ENCODE measurements at places on chromosomes 4 and X.

- DNase-seq, result no peak
Measured at GRCh38 chr4:22999419-22999818, 306.7 kb downstream of the GBA3 start.

DNA sequence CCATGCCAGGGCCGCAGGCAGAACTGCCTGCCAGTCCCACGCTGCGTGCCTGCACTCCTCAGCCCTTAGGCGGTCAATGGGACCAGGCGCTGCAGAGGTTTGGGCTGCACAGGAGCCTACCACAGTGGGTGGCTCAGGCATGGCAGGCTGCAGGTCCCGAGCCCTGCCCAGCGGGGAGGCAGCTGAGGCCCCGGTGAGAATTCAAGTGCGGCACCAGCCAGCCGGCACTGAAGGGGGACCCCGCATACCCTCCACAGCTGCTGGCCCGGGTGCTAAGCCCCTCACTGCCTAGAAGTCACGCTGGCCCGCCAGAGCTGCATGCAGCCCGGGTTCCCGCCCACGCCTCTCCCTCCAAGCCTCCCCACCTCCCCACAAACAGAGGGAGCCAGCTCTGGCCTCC, 302.5 kb upstream of the UGT8 start:
- no peak for DNase-seq

DNA sequence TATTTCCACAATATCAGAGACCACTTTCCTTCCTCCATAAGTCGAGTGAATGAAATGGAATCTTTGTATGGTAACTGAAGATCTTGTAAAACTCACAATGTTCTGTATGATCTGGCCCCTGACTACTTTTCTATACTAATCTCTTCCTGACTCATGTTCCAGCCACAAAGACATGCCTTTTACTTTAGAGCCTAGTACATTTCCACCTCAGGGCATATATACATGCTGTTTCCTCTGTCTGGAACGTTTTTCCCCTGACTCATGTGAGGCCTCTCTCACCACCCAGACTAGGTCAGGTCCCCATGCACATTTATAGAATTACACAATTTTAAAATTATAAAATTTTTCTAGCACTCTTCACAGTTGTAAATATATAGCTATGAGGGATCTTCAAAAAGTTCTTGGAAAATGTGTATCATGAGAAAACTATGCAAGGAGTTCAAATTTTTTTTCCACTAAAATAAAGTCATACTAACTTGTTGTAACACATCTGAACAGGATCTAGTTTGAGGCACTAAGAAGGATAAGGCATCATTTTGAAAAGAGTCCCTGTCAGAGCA, 208.8 kb downstream of the SH2D1A start:
- peak; percentile 50 for DNase-seq

- DNase-seq, result no peak
Measured at GRCh38 chr4:140186651-140187315, 32.8 kb upstream of the MAML3 start.

GRCh38 chrX:143472347-143472938, 44.8 kb downstream of the SPANXN3 start:
- DNase-seq, result no peak

DNA sequence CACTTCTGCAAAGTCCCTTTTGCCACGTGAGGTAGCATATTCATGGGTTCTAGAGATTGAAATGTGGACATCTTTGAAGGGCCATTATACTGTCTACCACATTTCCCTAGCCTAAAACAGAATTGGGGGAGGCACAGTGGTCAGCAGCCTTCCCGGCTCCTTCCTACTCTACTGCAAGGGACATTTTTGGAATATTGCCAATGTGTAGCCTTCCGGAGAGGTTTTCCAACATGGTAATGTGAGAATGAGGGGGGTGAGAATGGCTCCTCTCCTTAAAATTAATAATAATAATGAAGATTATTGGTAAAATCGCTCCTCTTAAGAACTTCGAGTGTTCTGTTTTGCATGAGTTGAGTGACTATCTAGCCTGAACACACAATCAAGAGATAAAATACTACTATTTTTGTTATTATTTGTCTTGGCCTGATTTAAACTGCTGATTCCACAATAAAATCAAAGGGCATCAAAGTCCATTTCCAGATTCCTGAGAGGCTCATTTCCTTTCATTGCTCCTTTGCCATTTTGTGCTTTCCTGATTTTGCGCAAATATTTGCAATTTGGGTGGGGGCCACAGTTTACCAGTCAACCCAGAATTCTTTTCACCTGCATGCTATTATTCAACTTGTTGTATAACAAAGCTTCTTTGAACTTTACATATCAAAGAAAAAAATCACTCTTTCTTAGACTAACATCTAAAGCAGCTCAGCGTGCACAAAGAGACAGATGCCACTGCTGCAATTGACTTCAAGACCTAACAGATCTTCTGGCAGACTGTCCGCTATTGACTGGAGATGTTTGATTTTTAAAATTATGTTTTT, 27.0 kb upstream of the TSPAN5 start:
- no peak for DNase-seq

GRCh38 chr4:23931489-23931830, 41.6 kb upstream of the PPARGC1A start:
- no peak for DNase-seq

DNA sequence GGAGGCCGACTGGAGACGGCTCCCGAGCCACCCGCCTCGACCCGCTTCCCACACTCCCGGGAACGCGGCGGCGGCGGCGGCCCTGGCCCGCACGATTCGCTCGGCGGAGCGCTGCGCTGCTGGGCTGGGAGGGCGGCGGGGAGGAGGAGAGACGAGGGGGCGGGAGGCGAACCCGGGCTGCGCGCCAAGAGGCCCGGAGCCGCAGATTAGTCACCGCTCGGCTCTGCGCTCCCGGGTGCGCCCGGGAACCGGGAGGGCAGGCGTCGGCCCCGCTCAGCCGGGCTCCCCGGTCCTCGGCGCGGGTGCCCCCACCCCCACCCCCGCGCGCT, 11.2 kb upstream of the BCOR start:
- DNase-seq, result peak; percentile 44

GRCh38 chr4:184193556-184194525, 23.8 kb downstream of the ENPP6 start:
- no peak for DNase-seq

DNA sequence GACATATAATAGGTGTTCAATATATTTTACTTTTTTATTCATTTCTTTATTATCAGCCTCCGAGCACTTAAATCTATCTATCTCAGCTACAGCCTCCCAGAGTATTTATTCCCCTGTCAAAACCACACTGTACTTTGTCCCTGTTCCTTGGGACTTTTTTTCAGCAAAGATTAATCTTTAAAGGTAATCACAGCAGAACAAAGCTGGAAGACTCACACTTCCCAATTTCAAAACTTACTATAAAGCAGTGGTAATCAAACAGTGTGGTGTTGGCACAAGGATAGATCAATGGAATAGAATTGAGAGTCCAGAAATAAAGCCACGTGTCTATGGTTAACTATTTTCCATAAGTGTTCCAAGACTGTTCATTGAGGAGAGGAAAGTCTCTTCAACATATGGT, 59.7 kb downstream of the KLHL13 start:
- no peak for DNase-seq

- DNase-seq, result no peak
Measured at GRCh38 chr4:38582445-38582844, 81.6 kb upstream of the KLF3 start.

- DNase-seq, result no peak
Measured at GRCh38 chr4:52945326-52945898, 83.3 kb downstream of the RASL11B start.

GRCh38 chrX:78540171-78540570, 119.0 kb downstream of the RTL3 start:
- DNase-seq, result no peak

GRCh38 chr4:108825737-108826136, 62.9 kb upstream of the ETNPPL start:
- no peak for DNase-seq

GRCh38 chr4:88937081-88937480, 119.9 kb downstream of the FAM13A start:
- peak; percentile 13 for DNase-seq

DNA sequence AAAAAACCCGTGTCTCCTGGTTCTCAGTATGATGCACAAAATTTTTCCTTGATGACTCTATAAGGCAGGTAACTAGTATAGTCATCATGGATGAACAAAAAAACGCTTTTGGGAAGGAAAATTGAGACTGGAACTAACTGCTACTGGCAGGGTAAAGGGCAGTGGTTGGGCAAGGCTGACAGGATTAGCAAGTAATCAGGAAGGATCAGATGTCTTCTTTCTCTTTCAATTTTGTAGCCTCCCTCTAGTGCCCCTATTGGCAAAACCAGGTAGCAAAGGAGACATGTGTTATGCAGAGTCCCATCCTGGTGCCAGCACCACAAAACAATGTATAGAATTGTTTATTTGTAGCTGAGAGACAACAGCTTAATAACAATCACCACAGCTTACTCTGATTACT, 12.8 kb upstream of the SLITRK4 start:
- DNase-seq, result no peak

GRCh38 chrX:128396601-128397000, 344.4 kb upstream of the ACTRT1 start:
- DNase-seq, result no peak

All from amniotic stem cell (primary cell).